ENCODE measurements at places on chromosomes 11 and 22.

GRCh38 chr11:561148-562003, 606 bp downstream of the RASSF7 start:
- peak; percentile 42 for DNase-seq

DNA sequence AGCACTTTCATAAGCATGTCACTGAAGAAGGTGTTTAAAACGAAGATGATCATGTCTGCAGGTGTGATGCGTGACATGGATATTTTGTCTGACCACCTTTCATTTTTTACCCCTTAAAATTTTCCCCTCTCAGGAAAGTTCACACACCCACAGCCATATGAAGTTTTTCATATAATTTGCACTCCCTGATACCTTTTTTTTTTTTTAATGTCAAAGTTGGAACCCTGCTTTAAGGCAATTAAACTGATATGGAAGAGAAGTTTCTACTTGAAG, 104.6 kb downstream of the ATXN10 start:
- no peak for DNase-seq

GRCh38 chr11:18105802-18106574, at the start of gene SAAL1:
SAAL1 (minus strand) TSS chr11:18106082; CDS start chr11:18106041, 41 bp downstream.
- DNase-seq: peak; percentile 90

DNA sequence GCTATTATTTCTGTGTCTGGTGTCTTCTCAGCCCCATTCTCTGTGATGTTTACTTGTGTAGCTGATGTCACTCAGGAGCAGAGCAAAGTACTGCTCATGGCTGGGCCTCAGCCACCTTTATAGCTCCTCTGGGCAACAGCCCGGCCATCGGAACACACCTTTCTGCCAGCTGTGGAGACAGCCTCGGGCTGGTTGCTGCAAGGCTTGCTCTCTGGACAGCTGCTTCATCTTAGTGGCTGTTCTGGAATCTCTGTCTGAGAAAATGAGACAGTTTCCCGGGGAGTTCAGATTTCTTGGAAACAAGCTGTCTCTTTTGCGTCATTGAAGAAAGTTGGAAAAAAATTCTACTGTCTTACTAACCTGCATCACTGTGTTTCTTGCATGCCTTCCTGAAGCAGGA, 20.0 kb downstream of the THY1 start:
- no peak for DNase-seq

DNA sequence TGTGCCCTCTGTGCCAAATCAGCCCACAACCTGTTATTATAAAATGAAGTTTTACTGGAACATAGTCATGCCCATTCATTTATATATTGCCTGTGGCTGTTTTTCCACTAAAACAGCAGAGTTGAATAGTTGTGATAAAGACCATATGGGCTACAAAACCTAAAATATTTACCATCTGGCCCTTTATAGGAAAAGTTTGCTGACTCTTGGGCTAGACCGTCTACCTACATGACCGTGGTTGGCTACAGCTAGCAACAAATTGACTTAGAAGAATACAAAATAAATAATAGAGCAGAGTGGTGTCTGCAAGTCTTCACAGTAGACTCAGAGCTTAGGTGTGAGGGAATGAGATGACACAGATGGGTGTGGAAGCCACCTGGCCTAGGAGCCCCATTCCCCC, 11.2 kb upstream of the IL18BP start:
- DNase-seq: no peak

GRCh38 chr11:28837599-28837998, 729.4 kb downstream of the METTL15 start:
- no peak for DNase-seq

- no peak for DNase-seq
Measured at GRCh38 chr11:18010977-18011586, 1.8 kb downstream of the SERGEF start.

GRCh38 chr11:65440831-65441499, 18.4 kb downstream of the NEAT1 start:
- no peak for DNase-seq

DNA sequence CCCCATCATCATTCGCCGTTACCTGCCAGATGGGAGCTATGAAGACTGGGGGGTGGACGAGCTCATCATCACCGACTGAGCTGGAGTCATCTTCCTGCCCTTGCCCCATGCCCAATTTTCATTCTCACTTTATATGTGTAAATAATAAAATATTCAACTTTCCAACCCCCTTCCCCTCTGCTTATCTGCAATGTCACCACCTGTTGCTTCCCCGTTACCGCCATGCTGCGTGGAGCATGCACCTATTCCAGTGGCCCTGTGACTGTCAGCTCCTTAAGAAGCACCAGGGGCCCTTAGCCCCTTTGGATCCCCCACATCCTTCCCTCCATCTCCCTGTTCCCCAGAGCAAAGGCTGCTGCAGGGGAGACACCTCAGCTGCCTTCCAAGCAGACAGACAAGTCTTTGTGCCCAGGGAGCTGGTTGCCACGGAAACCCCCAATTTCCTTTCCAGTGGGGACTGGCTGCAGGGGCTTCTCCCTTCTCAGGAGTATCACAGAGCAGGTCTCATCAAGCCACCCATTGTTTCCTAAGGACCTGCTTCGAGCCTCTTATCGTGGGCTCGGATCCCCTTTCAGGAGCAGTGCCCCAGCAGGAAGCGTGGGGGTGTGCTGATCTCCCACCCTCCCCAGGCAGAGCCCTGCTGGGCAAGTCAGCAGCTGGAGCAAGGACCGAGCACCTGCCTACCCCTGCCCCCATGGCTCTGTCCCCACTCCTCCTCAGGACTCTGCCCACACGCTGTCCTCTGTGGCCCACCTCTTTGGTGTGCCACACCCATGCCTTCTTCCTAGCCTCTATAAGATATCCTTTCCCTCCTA, 14.3 kb downstream of the POLR2F start:
- DNase-seq: no peak

GRCh38 chr11:101331411-101331810, 201.8 kb upstream of the PGR start:
- no peak for DNase-seq

- DNase-seq: no peak
Measured at GRCh38 chr11:33779849-33780528, 5.7 kb upstream of the FBXO3 start.

- DNase-seq: peak; percentile 96
Measured at GRCh38 chr22:21867528-21868266, at the start of gene MAPK1. MAPK1 (minus strand) TSS chr22:21867645; CDS start chr22:21867440, 205 bp downstream.

DNA sequence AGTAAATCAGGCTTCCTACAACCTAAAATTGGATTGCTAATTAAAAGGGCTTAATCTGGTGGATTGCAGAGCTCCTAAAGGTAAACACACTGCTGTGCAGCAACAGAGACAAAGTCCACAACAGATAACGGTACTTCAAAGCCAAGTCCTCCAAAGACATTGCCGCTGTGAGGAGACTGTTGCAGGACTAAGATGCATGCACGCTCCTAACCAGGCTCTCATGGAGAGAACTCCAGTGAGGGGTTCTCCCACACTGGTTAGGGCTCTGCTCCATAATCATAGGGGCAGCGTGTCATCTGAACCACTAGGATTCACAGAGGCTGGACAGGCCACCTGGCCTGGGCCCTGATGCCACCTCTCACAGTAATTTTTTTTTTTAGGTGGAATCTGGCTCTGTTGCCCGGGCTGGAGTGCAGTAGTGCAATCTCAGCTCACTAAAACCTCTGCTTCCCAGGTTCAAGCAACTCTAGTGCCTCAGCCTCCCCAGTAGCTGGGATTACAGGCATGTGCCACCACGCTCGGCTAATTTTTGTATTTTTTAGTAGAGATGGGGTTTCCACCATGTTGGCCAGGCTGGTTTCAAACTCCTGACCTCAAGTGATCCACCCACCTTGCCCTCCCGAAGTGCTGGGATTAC, 56.9 kb upstream of the ARFGAP3 start:
- DNase-seq: no peak

DNA sequence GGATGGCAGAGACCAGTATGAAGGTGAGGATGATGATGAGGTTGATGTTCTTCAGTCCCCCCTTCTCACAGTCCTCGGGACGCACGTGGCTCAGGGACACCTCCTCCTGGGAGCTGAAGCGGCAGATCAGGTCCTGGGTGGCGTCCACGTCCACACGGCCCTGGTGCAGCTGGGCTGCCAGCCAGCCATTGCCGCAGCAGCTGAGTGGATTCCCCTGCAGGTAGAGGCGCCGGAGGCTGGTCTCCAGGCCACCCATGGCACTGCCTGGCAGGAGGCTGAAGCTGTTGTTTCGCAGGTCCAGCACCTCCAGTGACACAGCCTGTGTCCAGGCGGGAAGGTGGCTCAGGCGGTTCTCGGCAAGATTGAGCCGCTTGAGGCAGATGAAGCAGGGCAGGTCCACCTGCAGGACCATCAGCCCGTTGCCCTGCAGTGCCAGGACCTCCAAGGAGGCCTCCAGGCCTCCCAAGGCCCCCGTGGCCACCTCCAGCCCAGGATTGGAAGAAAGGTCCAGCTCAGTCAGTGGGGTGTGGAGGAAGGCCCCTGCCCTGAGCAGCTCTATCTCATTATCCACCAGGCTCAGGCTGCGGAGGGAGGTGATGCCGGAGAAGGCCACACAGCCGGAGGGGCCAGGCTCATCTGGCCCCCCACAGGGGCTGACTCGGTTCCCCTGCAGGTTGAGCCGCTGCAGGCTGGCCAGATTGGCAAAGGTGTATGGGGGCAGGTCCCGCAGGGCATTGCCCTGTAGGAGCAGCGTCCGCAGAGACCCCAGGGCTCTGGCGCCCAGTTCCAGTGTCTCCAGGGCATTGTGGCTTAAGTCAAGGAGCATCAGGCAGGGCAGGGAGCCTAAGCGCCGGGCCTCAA, 10.6 kb downstream of the LRRC32 start:
- no peak for DNase-seq

- no peak for DNase-seq
Measured at GRCh38 chr11:105610871-105611571, 1.1 kb downstream of the GRIA4 start.

GRCh38 chr11:45736424-45736823, 68.5 kb upstream of the SLC35C1 start:
- DNase-seq: no peak

- no peak for DNase-seq
Measured at GRCh38 chr22:49344161-49344560, 483.5 kb downstream of the BRD1 start.
